ENCODE measurements at places on chromosomes 1 and 21. TPM values are rescaled to one million over a fixed set of nuclear protein-coding genes. Genes with fewer than 3 reads are reported as not detected.
A peak's percentile ranks its signal among the peaks of the same experiment; 100 is the strongest.

The OR2T2 gene
- total RNA-seq: not detected

The RIMKLA gene
- 1.0 TPM for total RNA-seq

The ADAMTS5 gene
- total RNA-seq: 0.06 TPM

The SPATA21 gene
- total RNA-seq: not detected

GRCh38 chr1:9235096-9235459 is 504 bp downstream of the H6PD start:
- no peak for DNase-seq

DNA sequence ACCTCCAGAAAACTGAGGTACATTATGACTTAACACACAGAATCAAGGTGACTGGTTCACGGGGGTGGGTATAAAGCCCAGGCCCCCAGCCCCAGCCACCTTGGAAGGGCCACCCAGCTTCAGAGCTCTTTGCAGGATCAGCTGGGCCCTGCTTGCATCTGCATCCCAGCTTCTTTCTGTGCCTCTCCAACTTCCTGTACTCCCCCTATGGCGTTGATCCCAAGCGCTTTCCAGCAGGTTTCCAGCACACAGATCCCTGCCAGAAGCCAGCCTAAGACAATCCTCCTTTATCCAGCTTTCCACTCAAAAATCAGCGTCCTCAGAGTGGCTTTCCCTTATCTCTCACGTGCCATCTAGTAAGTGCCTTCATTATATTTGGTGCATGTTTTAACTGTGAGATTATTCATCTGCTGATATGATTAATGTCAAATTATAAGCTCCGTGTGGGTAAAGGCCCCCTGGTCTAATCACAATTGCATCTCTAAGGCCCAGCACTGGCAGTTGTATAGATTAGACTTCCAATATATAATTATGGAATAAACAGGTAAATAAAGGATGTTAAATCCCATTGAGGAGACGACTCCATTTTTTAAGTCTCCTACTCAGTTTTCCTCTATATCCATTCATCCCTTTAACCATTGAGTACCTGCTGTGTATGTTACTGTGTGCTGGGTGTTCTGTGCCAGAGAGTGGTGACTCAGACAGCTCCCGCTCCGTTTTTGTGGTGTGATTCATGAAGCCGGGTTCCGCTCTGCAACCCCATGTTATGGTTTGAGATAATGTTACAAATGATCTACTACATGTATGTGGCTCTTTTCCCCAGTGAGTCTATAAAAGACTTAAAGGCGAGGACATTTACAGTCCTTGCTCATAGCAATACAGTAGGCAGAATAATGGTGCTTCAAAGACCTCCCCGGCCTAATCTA is 387.6 kb downstream of the PCP4 start:
- no peak for DNase-seq

DNA sequence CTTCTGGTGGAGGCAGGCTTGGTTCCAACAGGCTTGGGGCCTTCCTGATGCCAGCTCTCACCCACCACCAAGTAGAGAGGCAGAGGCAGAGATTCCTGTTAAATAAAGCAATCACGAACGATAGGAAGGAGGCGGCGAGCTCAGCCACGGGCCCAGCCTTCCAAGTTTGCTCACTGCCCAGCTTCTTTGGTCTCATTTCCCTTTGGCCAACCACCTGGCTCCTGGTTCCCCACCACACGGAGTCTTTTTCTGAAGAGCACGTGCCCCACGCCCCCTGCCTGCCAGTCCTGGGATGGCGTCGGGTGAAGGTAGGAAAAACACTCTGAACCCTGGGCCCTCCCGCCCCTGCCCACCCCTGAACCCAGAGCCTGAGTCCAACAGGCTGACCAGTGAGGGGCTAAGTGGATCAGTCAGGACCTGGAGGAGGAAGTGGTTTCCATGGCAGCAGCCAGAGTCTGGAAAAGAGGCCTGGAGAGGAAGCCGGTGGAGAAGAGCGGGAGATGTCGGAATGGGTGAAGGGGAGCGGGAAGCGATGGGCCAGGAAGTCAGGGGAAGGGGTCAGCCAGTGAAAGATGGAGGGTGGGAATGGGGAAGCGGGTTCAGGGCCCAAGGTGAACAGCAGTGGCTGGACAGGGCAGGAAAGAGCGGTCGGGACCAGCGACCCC is 158.2 kb upstream of the KLHDC7A start:
- no peak for DNase-seq

GRCh38 chr1:205382561-205382960 is 25.8 kb upstream of the KLHDC8A start:
- no peak for DNase-seq

DNA sequence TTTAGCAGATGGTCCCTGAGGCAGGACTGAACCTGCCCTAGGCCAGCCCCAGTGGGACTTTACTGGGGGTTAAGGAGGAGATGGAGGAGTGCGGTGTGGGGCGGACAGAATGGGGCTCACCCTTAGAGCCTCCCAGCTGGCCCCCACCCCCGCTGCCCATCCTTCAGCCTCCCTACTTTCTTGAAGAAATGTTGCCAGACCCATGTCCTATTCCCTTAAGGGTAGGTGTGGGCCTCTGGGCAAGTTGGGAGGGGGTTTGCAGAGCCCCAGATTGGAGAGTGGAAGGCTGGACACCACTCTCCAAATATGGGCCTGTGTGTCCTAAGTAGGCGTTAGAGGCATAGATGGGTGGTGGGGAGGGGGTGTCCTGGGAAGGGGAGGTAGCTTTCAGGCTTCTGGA is 19.2 kb upstream of the EPS8L3 start:
- DNase-seq: no peak

DNA sequence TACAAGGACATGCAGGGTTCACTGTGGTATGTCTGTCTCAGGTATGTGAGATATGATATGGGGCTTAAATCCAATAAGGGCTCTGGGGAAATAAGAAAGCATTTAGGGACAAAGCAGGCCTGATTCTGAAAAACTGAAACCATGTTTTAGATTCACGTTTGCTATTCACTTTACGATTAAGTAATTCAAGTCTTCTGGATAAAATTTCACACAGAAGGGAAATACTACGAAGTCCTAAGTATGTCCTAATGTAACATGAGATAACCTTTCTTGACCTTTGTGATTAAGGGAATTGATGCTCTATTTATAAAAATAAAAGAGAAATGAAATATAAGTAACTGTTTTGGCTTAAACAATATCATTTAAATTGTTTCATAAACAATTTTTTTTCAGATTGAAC is 55.4 kb downstream of the HNRNPR start:
- DNase-seq: no peak

DNA sequence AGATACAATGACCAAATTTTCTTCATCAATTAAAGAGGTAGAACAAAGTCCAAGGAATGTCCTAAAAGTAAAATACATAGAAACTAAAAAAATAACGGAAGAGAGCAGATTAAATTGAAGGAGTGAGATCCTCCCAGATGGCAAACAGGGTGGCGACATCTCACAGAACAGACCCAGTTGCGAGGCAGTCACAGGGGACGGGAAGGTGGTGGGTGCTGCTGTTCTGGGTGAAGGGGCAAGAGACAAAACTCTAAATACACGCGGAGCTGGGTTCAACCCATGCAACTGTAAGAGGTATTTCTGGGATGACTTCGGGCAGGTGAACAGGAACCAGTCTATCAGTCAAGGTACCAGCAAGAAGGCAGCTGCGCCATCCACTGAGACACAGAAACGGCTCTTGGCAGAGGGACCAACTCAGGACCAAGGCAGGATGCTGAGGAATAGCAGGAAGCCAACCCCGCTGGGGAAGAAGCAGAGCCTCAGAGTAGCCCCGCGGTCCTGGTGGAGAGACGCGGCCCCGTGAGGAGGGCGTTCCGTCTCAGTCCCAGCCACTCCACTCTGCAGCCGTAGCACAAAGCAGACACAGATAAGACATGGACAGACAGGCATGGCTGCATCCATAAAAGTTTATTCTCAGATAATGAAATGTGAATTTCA is 32.2 kb downstream of the WDR4 start:
- DNase-seq: no peak

DNA sequence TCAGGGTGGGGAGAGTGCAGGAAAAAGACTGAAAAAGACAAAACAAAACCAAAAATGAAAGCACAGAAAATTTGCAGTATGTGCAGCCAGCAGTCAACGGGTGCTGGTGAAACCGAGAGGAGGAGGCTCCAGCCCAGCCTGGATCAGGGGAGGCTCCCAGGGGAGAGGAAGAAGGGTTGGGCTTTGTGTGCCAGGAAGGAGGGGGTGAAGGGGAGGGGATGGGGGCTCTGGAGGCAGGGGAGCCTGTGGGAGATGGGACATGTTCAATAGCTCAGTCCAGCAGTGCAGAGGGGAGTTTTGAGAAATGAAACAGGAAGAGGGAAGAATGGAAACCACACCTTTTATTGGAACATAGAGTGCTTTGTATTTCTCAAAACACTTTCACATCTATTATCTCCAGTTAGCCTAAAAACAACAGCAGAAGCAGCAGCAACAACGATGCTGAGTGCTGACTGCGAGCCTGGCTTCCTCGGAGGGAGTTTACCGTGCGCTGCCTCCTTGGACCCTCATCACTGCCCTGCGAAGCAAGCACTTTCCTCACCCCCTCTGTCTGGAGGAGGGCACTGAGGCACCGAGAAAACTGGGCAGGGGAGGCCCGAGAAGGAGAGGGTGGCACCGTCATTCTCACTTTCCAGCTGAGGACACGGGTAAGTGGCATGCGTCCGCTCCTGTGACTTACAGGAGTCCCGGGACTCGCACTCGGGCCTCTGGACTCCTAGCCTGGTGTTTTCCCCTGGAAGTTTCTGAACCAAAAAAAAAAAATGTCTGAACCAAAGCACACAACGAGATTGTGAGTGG is 62.9 kb downstream of the MDM4 start:
- no peak for DNase-seq

DNA sequence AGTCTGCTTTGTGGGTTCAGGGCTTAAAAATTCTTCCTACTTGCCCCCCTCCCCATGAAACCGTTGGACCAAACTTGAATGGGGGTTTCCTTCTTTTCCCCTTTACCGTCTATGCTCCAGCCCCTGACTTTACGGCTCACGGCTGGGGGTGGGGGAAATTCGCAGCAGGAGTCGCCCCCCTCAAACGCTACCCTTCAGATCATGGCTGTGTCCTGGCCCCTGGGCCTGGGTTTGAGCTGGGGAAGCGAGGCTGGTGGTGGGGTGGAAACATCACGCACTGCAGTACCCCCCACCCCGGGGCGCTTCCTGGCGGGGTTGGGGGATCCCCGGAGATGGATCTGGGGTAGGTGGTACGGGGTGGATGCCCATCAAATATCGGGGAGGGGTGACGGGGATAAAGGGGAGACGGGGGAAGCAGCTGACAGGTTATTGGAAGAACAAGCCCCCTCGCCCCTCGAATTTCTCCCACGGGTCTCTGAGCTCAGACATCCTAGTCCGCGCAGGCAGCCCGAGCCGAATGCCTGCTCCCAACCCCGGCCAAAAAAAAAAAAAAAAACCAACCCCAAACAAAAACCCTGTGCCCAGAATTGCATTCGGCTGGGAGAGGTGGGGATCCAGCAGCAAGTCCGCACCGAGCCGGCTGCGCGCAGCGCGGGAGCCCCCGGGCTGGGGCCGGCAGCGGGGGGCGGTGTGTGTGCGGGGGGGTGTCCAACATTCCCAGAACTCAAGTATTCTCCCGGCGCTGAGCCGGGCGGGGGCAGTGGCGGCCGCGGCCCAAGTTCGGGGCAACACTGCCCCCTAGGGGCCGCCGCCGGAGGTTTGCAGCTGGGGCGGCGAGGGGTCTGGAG is 59.0 kb upstream of the ACOT11 start:
- DNase-seq: peak; percentile 46

GRCh38 chr1:153805886-153806719 is 30.9 kb downstream of the SLC27A3 start:
- no peak for DNase-seq

DNA sequence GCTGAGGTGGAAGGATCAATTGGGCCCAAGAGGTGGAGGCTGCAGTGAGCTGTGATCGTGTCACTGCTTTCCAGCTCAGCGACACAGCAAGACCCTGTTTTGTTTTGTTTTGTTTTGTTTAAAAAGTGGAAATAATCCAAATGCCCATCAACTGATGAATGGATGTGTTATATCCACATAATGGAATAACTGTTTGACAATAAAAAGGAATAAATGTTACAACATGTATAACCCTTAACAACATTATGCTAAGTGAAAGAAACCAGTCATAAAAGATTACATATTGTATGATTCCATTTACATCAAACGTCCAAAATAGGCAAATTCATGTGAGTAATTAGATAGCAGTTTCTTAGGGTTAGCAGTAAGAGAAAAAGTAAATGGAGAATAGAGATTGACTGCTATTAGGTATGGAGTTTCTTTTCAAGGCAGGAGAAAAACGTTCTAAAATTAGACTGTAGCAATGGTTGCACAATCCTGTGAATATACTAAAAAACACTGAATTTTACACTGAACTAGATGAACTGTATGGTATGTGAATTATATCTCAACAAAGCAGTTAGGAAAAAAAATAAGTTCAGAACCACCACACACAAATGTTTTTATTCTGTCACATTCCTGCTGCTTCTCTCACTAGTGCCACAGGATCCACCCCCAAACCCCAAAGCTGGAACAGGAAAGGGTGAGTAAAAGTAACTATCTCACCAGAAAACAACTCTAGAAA is 15.7 kb downstream of the FOXJ3 start:
- DNase-seq: no peak

DNA sequence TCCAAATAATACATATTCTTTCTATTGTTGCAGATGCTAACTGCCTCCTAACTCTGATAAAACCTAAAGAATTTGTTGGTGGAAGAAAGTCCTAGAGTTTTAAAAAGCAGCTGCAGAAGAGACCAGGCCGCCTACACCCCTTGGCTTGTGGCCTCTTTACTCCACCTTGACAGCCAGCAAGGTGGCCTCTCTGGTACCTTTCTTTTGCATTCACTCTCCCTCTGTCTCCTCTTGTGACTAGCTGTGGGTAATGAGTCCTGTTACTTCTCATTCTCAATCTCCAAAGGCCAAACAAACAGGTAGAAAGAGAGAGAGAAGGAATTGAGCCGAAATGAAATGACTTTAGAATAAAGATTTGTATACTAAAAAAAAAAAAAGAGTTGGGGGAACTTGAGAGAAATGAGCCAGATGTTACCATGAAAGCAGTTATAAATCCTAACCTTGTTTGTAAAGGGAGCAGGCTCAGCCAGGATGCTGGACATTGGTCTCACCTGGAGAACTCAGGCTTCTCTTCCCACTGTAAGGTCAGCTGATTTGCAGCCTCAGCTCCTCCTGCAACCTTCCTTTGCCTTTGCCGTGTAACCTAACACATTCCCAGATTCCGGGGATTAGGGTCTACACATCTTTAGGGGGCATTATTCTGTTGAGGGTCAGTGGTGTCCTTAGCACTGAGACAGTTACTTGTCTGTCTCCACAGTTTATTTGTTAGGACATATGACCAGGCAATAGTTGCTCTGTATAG is 164.1 kb upstream of the IRF2BP2 start:
- DNase-seq: no peak

DNA sequence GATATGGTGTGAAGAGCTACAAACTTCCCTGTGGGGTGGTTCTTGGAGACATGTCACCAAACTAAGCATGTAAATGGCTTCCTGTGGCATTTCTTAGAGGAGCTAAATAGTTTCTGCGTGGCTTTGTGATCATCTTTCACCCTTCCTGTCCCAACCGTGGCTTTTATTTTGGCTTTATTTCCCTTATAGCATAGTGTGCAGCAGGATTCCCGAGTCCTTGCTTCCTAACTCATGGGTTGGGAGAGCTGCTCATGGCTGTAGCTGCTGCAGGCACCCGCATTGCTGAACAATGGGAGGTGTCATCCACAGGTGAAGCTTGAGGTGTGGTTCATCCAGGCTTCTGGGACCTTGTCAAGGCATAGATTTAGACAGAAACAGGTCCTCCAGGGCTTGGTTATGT is 192.0 kb downstream of the SDCCAG8 start:
- no peak for DNase-seq
